Activated CD4-positive, alpha-beta T cell treated with anti-CD3 and anti-CD28 coated beads for 24 hours (primary cell): ENCODE measurements at places on chromosomes 4 and X.

GRCh38 chr4:83240379-83240875, 44.2 kb downstream of the COQ2 start:
- no peak for DNase-seq

GRCh38 chrX:40539214-40540142, 41.3 kb upstream of the ATP6AP2 start:
- DNase-seq: peak; percentile 17

DNA sequence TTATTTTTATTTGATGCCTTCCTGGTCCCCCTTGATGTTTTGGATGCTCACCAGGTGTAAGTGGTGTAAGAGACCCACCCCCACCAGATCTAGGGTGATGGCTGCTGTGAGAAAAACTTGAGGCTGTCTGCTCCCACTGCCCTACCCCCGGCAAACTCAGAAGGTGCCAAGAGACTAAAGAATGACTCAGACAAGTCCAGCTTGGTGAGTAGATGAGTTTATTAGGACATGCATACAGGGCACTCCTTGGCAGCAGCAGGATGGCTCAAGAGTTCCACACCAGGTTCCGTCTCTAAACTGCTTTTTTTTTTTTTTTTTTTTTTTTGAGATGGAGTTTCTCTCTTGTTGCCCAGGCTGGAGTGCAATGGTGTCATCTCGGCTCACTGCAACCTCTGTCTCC, 84.0 kb upstream of the HPF1 start:
- DNase-seq: no peak

DNA sequence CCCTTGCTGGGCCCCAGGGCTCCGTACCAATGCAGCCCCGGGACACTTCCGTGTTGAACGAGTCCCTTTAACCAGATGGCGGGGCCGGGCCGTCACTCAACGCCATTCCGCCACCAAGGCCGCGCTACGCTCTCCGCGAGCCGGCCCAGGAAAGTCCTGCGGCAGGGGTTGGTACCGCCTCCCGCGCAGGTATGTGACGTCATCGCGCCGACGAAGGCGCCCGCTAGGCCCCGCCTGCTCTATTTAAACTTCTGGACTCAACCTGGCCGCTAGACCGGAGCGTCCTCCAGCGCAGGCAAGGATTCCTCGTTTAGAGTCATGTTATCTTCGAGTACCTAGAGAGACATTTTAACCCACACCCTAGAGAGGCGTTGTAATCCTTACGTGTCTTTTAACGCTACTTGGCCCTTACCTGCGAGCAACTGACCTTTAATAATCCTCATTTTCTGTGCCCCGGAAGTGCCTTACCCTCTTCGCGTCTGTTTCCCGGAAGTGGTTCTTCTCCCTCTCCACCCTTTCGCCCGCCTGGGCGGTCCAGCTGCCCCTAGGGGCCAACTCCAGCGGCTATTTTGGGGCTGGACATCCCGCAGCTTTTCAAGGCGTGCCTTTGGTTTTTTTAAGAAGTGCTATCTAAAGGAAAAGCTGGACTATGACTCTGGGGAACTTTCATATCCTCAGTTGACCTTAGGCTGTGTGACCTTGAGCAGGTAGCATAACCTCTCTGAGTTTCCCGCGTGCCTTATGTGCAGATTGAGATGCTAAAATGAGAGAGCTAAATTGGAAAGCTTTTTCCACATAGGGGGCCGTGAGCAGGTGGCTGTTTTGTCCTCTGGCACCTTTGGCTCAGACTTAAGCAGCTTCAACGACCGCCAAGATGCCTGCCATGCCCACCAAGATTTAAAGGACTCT, at the start of gene PNPLA4:
Gene PNPLA4, minus strand, starts transcription at position 155 of the 909 bp plus-strand sequence. CDS start 1,294 bp downstream, outside the sequence.
- DNase-seq: peak; percentile 61

DNA sequence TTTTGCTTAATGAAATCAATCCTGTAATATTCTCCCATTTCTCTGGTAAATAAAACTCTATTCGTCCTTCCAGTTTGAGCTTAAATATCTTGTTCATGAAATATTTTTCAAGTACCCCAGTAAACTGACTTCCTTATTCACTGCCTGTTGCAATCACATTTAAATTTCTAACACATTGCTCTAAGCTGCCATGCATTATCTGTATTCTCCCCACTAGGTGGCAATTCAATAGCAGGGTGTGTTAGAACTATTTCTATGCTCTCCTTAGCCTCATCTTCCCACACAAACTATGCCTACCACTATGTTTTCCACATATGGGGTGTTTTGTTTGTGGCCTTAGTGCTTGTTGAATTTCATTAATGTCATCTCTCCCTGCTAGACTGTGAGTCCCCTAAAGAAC, 377.1 kb upstream of the HS3ST1 start:
- no peak for DNase-seq

- DNase-seq: no peak
These were observed 28.1 kb downstream of the BEX3 start for GRCh38 chrX:103404231-103405008.

GRCh38 chrX:68238568-68238967, 194.7 kb downstream of the OPHN1 start:
- DNase-seq: no peak

- DNase-seq: no peak
These were observed 170.0 kb downstream of the MID1 start for GRCh38 chrX:10450229-10450958.

- no peak for DNase-seq
These were observed 14.5 kb downstream of the SHISA3 start for GRCh38 chr4:42411803-42412202.

- DNase-seq: no peak
These were observed 8.5 kb downstream of the TIFA start for GRCh38 chr4:112277220-112277619.

DNA sequence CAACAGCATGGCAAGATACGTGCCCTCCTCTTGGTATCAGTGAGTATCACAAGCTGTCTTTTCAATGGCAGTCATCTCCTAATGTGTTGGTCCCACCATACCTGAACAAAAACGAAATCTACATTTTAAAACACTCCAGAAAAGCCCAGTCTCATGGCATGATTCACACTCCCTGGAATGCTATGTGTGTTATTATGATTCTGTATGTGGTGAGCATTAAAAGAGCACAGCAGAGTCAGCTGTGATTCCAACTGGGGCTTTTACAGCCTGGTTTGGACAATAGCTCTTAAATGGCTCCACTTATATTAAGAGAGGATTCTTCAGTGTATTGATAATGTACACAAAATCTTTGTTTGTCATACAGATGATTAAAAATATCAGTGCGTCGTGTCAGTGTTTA, 274.1 kb upstream of the GK2 start:
- DNase-seq: no peak

DNA sequence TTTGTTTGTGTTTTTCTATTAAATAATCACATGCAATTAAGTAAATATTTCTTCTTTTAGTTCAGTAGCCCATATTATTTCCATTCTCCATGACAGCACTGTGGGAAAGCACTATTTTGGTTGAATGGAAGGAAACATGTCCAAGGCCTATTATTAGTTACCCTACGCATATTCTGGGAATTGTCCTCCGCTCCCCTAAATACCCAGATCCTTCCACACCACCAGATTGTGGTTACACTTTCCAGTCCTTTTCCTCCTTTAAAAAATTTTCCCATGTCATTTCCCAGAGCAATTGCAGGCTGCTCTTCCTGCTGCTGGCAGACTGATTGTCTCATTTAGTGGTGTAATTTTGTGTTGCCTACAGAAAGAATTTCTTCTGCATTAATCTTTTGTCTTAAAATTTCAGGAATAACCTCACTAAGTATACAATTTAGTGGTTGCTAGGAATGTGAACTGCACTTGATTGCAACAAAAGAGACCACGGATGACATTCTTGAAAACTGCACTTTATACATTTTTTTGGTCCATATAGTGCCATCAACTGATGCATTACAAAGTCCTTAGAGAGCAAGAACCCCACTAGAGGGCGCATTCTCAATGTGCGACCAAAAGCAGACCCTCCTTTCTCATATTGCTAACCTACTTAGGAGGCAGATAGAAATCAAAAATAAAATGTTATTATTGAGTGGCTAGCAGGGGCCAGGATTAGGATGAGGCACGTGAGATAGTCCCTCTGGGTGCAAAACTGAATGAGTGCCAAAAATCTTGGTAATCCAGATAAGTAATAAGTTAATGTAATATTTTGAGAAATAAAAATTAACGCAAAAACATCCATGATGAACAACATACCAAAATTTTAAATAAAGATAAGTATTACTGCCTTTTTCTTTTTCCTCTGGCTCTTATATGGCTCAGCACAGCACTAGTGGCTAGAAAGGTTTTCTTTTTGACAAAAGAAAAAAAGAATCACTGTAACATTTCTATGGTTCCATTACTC, 98.8 kb upstream of the IQCM start:
- DNase-seq: peak; percentile 5

GRCh38 chr4:156293657-156294297, 340.1 kb upstream of the CTSO start:
- DNase-seq: no peak

GRCh38 chr4:150209140-150209829, 131.0 kb downstream of the DCLK2 start:
- peak; percentile 4 for DNase-seq

DNA sequence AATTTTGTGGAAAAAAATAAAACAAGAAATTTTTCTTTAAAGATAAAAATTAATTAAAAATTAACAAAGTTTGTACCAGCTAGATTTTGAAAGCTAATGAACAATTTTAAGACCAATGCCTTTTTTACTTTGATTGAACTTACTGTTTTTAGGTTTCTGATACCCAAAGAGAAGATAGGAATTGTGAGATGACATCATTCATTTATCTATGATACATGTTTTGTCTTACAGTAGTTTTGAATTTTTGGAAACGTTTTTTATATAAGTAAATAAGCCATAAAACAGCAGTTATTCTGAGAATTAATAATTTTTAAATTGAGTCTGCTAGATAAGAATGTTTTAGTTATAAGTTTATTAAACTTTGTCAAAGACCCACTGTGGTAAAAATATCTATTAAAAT, 65.0 kb upstream of the GPR174 start:
- no peak for DNase-seq

DNA sequence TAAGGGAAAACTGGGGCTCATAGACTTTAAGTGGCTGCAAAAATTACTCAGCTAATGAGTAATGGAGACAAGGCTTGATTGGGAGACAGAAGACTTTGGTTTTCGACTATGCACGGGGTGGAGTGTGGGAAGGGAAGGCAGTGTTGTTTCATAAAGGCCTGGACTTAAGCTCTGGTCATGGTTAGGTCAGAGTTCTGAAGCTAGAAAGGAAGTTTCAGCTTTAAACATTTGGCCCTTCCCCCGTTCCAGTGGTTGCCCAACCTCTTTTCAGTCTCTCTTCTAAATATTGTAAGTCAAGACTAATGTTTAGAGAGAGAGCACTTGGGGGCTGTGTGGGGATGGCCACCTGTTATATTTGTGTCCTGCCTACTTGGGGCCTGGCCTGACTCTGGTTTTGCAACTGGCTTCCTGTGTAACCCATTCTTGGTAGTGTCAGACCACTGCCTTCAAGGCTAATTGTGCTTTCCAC, 21.0 kb downstream of the MSN start:
- DNase-seq: no peak

DNA sequence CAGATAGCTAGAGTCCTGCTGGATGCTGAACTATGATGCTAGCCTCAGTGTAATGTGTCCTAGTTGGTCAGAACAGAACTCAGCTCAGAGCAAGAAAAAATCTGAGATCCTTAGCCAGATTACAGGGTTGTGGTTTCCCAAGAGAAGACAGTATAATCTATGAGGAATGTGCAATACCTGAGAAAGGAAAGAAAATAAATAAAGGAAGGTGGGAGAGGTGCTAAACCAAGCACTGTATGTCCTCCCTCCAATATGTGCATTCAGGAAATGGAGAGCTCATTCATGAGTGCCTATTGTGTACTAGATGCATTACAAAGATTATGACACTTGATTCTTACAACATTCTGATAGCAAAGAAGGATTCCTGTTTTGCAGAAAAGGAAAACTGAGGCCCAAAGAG, 7.5 kb downstream of the USP26 start:
- no peak for DNase-seq

DNA sequence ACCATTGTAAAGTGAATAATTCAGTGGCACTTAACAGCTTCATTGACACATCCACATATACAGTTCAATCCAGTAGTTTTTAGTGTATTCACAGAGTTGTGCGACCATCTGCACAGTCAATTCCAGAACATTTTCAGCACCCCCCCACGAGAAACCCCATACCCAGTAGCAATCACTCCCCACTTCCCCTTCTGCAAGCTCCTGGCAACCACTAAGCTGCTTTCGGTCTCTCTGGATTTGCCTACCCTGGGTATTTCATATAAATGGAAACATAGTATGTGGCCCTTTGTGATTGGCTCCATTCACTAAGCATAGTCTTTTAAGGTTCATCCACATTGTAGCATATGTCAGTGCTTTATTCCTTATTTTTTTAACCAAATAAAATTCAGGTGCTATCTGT, 10.0 kb downstream of the MSL3 start:
- DNase-seq: no peak

DNA sequence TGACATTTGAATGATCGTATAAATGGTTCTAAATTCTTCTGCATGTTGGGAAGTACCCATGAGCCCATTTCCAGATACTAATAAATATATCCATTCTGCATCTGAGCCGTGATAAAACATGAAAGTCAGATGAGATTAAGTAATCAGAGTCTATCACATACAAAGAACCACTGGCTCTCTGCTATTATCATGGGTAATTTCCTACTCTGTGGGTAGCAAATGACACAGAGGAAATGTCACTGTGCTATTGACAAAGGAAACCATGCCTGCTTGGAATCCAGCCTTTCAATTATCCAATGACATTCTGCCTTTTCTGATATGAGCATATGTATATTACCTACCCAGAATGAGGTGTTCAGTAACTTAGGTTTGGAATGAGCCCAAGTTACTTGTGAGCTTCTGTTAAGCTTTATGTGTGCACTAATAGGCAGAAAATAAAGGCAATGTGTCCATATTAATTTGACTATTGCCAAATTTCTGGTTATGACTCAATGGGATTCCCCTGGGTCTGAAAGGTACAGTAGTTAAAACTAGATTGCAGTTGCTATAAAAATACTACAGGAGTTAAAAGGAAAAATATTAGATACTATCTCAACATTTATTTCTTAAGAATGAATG, 238.7 kb upstream of the KCNIP4 start:
- DNase-seq: no peak

DNA sequence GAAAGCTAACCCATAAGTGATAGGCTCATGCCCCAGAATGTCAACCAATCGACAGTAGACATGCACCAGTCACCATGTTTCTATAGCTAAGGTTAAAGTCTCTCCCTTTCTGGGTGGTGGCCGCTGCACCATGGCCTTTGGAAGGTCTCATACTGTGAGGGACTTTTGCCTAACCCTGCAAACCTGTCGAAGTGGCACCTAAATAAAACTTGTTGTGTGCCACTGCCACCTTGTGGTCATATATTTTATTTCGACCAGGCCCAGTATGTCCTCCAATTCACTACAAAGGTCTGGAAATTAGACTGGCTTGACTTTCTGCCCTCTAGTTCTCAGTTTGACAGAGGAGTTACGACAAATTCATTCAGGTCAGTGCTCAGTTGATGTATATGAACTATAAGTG, 163.1 kb downstream of the SMARCA1 start:
- peak; percentile 19 for DNase-seq

DNA sequence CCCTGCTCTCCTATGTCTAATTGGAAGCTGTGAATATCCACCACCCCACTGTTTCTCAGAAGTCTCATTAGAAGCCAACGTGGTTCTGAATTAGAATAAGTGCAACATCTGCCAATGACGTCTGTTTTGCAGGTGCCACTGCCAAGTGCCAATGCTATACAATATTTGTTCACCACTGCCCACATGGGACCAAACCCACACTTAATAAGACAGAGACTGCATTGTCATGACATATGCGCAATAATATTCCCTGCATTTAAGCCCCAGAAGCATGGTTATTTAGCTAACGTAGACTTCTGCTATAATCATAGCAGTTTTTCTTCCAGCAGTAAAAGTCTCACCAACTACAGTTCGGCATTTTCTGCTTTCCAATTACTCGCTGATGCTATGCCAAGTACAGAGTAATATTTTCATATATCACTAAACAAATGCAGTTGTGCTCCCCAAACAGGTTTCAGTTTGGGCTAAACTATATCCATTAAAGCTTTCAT, 262.5 kb upstream of the PCDH18 start:
- DNase-seq: no peak
